Stimulated activated CD8-positive, alpha-beta memory T cell treated with anti-CD3 and anti-CD28 coated beads, Interleukin-7, amount 100 ng/mL, for 1 hour (primary cell): ENCODE measurements at places on chromosomes 2 and 18.

DNA sequence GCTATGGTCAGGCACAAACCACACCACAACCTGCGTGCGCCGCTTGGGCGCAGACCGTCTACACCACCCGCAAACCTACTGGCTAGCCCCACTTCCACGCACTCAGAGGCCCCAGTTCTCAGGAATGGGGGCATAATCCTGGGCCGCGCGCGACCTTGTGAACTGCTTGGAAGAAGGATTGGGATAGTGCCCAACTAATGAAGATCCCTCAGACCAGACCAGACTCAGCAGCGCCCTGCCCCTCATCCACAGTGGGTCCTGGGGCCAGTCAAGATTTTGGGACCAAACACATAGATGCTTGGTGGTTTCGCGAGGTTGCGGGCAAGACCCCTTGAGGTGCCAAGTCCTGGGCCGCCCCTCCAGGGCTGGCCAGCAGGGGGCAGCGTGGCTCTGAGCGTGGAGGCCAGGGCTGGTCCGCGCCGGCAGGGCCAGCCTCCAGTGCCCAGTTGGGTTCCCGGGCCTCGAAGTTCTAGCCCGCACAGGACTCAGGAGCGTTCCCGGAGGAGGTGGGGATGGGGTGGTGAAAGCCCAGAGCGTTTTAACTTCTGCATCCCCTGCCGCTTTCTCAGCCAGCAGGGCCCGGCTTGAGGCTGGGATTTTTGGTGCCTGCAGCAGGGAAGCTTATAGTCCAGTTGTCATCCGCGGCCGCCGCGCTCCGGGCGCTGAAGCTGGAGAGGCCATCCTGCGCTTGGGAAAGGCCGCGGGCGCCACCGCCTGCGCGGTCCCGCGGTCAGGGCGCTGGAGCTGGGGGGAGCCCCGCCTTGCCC is 8.3 kb downstream of the OSR1 start:
- no peak for DNase-seq

DNA sequence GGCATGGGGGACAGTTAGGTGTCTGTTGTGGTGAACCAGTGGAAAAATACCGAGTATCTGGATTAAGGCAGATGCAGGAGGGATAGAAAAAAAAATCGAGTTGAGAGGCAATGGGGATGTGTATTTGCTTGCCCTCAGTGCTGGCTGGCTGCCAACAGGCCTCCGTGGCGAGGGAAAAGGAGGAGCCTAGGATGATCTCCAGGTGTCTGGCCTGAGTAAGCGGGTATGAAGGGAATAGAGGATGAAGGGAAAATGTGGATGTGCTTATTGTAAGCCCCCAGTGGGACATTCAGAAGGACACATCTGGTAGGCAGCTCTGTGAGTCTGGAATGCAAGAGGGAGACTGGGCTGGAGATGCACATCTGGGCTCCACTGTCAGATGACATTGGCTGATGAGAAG is 22.8 kb downstream of the KCNS3 start:
- DNase-seq = no peak

- DNase-seq = no peak
These were observed 21.7 kb downstream of the SCN7A start for GRCh38 chr2:166472332-166472731.

DNA sequence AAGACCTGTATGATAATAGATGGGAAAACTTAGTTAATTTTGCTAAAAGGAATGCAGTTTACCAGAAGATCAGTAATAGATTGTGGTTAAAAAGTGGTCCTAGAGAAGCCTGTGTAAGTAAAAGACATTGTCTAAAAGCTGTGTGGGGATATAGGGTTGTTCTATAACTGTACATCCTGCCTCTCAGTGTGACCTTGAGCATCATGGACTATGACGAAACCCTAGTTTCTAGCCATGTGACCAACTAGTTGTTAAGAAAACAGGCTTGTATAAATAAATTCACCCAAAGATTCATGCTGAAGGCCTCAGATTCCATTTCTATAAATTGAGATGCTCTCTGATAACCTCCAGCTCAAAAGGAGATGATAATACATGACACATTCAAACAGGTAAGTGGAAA is 160.7 kb downstream of the IKZF2 start:
- no peak for DNase-seq

DNA sequence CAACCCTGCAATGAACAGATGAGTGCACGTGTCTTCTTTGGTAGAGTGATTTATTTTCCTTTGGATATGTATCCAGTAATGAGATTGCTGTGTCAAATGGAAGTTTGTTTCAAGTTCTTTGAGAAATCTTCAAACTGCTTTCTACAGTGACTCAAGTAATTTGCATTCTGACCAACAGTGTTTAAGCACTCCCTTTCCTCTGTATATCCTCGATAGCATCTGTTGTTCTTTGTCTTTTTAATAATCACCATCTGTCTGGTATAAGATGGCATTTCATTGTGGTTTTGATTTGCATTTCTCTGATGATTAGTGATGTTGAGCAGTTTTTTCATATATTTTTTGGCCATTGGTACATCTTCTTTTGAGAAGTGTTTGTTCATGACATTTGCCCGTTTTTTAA is 1608.3 kb upstream of the ZEB2 start:
- no peak for DNase-seq
